ENCODE measurements at places on chromosomes 4 and X.

- DNase-seq = no peak
Observed at GRCh38 chr4:169060391-169061091, 50.5 kb upstream of the CBR4 start.

DNA sequence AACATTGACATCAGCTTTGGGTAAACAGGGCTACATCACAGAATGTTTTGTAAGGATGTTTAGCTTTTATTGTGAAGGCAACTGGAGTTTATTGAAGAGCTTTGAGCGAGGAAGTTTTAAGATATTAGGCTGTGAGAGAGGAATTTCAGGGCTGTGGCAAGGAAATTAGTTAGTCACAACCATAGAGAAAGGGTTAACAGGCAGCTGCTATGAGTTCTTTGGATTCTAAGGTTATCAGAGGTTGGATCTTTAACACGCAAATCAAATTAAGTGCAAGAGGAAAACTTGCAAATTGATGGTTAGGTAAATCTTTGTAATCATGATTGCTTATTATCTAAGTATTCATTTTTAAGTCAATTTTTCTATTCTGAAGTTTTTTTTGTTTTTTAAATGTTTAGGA lies 156.0 kb downstream of the UGT8 start:
- no peak for DNase-seq

- peak; percentile 38 for DNase-seq
Observed at GRCh38 chr4:150209140-150209829, 131.0 kb downstream of the DCLK2 start.

DNA sequence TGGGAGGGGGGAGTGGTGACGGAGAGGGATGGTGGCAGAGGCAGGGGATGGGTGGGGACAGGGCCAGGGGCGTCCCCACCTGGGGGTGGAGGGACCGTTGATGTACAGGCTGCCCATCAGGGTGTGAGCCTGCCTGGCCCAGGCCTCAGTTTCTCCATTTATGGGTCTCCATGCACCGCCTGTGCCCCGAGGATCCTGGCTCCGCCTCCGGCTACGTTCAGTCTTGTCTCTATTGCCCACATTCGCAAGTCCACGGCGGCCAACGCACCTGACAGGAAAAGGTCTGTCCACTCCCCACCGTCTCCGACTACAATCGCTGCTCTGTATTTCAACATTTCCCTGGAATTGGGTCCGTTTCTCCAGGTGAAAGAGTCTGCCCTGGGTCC lies 96.3 kb upstream of the NKX1-1 start:
- no peak for DNase-seq

DNA sequence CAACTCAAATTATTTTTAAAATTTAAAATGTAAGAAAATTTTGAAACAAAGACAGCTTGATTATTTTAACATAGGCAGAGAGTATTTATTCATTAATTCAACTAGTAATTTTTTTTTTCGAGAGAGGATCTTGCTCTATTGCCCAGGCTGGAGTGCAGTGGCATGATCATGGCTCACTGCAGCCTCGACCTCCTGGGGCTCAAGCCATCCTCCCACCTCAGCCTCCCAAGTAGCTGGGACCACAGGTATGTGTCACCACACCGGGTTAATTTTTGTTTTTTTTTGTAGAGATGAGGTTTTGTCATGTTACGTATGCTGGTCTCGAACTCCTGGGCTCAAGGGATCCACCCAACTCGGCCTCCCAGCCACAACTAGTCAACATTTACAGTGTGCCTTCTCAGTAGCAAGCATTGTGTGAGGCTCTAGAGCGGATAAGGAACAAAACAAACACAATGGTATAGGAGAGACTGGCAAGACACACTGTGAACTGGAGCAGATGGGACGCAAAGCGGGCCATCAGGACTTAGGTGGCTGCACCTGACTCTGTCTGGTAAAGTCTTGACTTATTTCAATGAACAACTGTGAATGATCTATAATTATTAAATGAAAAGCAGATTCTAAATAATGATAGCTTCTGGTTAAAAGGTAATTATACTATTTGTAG lies 21.6 kb downstream of the SETD7 start:
- DNase-seq = no peak

- no peak for DNase-seq
Observed at GRCh38 chr4:177225605-177226004, 84.1 kb upstream of the NEIL3 start.

DNA sequence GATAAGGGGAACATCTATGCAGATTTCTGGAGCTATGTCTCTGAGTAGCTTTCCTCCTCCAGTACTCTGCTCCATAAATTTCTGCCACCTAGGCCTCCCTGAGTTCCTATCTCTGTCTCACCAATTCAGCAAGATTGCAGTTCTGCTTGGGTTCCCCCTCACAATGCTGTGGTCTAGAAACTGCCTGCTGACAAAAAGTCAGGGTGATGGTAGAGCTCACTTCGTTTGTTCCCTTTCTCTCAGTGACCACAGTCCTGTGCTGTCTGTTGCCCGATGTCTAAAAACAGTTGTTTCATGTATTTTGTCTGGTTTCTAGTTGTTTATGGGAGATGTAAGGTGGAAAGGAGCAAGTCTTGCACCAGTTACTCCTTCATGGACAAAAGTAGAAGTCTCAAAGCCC lies 41.1 kb downstream of the AMMECR1 start:
- no peak for DNase-seq

DNA sequence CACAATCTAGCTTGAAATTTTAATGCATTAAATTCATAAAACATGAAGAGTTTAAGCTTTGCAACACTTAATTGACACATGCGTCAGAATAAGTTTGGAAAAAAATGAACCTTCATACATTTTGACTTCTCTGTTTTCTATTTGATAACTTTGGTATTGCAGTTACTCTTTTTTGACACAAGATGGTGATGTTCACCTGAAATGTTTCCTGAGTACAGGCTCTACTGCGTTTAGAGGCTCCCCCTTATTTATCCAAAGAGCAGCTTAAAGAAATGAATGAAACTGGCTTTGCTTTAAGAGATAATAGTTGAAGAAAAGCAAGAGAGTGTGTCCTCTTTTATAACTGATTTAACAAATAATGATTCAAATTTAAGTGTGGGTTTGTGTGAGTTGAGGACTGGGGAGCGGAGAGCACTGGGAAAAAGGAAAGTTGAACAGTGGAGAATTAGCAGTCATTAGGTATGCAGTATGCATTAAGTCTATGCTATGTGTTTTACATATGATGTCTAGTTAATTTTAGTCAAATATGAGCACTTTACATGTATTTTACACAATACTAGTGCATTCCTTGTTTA lies 180.6 kb upstream of the NUDT6 start:
- DNase-seq = peak; percentile 46

DNA sequence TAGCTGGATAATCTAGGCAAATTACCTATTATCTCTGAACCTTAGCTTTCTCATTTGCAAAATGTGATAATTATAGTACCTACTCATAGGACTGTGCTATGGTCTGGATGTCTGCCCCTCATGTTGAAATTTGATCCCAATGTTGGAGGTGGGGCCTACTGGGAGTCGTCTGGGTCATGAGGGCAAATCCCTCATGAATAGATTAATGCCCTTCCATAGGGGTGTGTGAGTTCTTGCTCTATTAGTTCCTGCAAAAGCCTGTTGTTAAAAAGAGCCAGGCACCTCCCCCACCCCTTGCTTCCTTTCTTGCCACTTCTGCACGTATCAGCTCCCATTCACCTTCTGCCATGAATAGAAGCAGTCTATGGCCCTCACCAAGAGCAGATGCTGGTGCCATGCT lies 73.9 kb downstream of the SERTM2 start:
- DNase-seq = no peak

- no peak for DNase-seq
Observed at GRCh38 chr4:12118651-12119213, 690.0 kb upstream of the HS3ST1 start.

DNA sequence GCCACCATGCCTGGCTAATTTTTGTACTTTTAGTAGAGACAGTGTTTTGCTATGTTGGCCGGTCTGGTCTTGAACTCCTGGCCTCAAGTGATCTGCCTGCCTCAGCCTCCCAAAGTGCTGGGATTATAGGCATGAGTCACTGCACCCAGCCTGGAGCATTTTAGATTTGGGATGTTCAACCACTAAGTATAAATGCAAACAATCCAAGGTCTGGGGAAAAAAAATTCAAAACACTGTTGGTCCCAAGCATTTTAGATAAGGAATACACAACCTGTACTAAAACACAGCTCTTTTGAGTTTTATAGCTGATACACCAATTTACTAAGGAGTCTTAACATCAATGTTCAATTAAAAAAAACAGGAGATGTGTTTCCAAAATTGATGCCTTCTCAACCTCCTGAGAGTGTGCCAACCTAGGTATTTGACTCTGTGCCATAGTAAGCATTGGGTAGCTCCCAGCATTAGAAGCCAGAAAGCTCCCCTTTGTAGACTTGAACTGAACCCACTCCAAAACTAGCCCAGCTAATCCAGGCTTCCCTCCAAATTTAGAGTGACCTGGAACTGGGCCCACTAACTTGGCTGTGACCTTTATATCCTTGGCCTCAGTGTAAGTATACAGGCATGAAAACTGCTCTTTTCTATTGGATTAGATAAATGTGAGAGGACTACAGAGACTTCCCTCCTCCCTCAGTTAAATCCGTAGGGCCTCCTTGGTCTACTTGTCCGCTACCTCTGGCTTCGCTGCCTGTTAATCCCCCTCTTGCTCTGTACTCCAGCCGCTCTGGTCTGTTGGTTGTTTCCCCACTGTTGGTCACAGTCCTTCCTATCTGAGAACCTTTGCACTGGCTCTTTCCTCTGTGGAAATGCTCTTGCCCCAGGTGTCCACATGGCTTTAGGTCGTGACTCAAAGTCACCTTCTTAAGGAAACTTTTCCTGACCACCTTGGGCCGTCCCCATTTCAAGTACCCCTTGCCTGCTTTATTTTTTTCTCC lies 77.6 kb downstream of the CCKAR start:
- no peak for DNase-seq

DNA sequence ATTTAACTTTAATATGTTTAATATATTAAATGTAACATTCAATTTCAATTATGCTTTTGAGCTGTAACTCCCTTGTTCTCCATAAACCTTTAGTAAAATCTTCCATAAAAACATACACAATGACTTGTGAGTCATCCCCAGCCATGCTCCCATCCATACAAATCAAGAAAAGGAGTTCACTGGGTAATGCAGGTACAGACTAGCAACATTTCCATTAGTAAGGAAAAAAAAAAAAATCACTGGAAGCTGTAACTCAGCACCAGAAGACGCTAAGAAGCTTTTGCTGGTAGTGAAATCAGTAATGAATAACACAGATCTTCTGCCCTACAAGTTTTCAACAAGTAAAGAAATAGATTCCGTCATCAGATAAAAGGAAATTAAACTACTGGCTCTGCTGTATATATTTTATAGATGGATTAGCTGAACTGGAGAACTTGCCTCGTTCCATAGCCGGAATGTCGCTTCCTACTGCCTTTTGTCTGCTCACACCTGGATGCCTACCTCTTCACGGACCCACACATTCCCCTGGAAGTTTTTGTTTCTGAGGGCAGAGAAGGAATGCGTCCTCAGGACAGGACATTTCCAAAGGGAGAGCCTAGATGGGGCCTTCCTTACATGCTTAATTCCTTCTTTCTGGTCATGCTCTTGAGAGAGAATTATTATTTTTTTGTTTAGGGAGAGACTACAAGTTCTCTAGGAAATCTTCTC lies 298.4 kb upstream of the ANKRD50 start:
- DNase-seq = no peak

- no peak for DNase-seq
Observed at GRCh38 chr4:144356941-144357381, 216.4 kb upstream of the GYPA start.

DNA sequence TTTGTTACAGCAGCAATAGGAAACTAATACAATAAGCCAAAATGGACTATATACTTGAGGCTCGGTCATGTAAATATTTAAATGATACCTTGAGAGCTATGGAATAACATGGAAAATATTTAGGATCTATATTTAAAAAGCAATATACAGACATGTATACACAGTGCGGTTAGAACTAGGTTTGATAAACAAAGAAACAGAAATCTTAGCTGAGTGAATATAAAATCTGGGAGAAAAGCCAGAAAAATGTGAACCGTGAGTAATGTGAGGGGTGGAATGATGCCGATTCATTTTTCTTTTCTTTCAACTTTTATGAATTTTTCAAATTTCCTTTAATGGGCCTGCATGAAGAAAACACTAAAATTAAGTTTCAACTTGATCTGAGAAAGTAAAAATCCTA lies 104.1 kb downstream of the ATXN3L start:
- DNase-seq = peak; percentile 78

DNA sequence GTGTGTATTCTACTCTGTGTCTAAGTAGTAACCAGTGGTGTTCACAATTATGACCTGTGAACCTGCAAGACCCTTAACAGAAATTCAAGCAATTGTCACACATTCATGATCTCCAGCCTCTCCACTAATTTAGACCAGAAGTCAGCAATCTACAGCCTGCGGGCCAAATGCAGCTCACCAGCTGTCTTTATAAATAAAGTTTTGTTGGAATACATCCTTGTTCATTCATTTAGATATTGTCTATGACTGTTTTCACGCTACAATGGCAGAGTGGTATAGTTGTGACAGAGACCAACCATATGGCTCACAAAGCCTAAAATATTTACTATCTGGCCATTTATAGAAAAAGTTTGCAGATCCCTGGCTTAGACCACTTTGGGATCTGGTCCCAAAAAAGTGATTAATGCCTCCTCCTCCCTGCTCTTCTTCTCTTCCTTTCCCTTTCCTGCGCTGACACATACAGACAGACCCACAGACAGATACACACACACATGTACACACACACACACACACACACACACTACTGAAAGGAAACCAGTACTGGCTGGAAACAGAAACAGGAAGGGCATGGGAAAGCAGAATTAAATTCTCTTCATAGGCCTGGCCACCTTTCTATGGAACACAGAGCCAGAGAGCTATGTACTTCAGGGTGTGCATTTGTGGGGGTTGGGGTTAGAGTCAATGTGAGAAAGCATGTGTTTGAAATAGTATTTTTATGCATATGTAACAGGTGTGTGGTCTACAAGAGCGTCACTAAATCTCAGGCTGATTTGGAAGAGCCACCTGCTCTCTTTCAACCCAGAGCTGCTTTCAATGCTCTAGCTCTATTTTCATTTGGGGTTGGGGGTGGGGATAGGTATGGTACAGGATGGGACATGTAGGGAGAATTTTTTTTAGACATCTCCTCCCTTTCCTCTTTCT lies 49.7 kb upstream of the TMEM164 start:
- DNase-seq = peak; percentile 3

DNA sequence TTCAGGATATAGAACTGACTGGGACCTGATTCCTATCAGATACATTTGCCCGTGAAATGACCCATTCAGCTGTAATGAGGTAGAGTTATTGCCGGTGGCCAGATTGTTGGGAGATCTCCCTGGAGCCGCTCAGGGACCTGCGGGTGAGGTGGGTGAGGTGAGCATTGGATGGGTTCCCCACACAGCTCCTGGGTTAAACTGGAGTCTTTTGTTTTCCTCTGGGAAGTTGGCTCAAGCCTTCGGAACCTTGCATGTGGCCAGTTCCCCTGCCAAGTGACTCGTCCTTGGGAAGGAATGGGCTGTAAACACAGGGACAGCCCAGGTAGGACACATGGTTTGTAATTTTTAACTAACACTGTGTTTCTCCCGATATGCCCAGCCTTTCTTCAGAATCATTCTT lies 31.6 kb upstream of the KIT start:
- no peak for DNase-seq

DNA sequence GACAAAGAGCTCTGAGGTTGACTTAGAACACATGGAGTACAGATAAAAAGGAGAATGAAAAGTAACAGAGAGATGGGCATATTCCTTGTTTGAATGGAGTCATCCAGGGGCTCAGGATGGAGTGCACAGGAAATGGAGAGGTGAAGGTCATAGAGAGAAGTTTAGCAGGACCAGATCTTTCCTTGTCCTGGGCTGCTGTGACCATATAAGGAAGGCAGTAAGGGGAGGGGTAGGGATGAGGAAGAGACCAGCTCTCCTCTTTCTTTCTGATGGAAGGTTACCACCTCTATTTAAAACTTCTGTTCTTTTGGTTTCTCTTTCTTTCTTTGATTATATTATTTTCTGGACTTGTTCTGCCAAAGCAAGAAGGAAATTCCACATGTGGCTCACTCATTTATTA lies 27.0 kb downstream of the AR start:
- no peak for DNase-seq
